ENCODE measurements at places on chromosomes 2 and 18.

- DNase-seq, result peak; percentile 84
Measured at GRCh38 chr2:61538920-61539520, 864 bp upstream of the XPO1 start.

- DNase-seq, result no peak
Measured at GRCh38 chr2:198546122-198546521, 741.7 kb downstream of the PLCL1 start.

- no peak for DNase-seq
Measured at GRCh38 chr18:23779696-23780303, 90.5 kb downstream of the LAMA3 start.

DNA sequence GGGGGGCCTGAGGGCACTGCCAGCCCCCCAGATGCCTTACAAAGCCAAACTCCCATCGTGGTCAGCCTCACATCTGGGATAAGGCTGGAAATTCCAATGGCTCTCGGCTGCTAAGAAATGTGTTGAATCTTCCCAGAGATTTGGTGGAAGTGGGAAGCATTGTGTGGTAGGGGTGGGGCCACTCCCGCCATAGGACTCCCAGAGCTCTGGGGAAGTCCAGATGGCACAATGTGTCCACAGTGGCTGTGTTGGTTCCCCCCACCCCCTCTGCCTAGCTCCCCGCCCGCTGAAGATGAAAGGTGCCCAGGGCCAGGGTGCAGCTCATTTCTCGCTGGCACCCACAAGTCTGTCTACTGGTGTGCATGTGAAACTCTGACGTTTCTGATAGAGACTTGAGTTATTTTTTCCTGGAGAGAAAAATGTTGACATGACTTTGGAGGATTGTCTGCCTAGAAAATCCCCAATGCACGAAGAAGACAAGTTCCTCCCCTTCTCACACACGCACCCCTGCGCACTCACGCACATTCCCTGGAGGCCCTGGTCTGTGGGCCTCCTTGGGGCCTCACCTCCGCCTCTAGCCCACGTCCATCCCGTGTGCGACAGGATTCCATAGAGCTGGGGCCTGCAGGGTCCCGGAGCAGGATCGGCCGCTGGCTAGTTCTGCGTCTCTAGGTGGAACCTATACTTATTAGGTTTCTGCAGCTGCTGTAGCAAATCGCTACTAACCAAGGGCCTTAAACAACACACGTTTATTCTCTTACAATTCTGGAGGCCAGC lies 199.1 kb downstream of the ZFP36L2 start:
- no peak for DNase-seq
